Activated naive CD8-positive, alpha-beta T cell treated with anti-CD3 and anti-CD28 coated beads for 36 hours (primary cell): ENCODE measurements at places on chromosomes 13 and 19.
A peak's percentile ranks its signal among the peaks of the same experiment; 100 is the strongest.

- no peak for DNase-seq
These were observed 2.1 kb upstream of the TEX29 start for GRCh38 chr13:111318386-111318785.

GRCh38 chr19:50178859-50179537 is 15.9 kb upstream of the IZUMO2 start:
- no peak for DNase-seq

- DNase-seq: no peak
These were observed 75.2 kb downstream of the TNFSF11 start for GRCh38 chr13:42649141-42649540.

DNA sequence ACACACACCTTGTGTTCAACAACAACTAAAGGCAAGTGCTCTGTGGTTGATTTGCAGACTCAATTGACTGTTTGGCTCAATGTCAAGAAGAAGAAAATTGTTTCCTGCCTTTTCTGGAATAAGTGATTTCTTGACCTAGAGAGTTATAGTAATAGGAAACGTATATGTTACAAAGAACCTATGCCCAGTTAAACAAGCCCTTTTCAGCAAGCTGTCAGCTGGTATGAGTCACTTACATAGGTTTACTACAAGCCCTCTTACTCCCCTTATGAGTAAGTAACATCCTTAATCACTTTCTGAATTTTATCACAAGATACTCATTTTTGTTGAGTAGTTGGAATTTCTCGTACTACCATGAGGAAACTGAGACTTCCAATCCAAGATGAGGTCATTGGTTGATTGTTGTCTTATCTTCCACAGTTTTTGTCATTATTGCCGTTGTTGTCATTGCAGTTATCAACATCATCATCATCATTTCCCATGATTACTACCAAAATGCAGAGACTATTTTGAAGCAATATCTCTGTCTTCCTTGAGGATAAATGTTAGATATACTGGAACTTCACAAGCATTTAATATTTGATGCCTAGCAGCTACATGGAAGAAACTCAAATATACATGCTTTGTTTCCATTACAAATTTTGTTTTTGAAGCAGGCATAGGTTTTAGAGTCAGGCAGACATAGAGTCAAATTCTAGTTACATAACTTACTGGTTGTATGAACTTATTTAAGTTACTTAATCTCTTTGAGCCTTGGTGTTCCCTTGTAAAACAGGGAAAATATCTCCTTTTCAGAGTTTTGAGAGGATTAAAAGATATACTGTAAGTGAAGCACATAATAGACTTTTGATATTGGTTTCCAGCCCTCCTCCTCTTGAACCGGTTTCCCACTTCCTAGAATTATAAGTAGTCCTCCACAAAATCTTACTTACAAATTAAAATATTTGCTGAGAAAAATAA is 106.0 kb downstream of the RAP2A start:
- DNase-seq: no peak

DNA sequence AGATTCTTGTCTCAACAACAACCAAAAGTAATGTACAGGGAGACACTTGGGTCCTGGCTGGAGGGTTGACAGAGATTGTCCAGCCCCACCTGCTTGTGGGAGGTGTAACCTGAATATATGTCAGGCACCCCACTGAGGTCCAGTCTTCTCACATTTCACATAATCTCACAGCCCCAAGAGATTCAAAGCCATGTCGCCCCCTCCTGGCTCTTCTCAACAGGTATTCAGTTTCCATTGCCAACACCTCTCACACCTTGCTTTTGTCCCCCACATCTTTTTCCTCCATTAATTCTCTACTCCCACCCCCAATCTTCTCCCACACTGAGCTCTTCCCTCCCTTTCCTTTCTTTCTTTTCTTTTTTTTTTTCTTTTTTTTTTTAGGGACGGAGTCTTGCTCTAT is 11.2 kb downstream of the UNC13A start:
- DNase-seq: no peak

DNA sequence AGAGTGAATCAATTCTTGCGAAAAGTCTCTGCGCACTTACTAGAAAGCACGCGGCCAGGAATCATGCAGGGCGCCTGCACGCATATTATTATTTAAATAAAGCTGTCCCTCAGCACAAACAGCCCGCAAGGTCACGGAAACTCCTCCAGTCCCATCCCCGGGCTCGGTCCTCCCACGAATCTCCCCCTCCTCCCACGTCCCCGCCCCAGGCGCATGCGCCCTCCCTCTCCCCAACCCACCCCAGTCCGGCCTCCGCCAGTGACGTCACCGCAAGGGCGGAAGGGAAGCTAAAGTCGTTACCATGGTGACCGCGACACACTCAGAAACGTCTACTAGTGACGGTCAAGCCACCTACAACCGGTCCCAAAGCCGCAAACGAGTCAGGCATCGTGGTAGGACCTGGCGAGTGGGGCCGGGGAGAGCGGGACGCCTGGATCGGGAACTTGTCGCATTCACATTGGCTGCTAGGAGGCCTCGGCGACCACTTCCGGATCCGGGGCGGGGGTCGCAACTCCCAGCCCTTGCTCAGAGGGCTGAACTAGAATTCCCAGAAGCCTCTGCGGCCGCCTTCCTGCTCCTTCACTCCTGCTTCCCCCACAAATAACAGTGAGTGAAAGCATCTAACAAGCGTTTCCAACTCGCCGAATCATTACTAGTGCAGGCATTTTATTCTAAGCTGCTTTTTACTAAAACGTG is at the start of gene ZSCAN5A:
TSS of gene ZSCAN5A (minus strand) at position 459 of the 696 bp plus-strand sequence. CDS start 89,793 bp downstream, outside the sequence.
- peak; percentile 95 for DNase-seq

- no peak for DNase-seq
These were observed 112.5 kb downstream of the DACH1 start for GRCh38 chr13:71754407-71754974.

- DNase-seq: no peak
These were observed 237.6 kb downstream of the LACC1 start for GRCh38 chr13:44117351-44117750.

GRCh38 chr13:31556376-31556775 is 182.9 kb upstream of the RXFP2 start:
- no peak for DNase-seq

DNA sequence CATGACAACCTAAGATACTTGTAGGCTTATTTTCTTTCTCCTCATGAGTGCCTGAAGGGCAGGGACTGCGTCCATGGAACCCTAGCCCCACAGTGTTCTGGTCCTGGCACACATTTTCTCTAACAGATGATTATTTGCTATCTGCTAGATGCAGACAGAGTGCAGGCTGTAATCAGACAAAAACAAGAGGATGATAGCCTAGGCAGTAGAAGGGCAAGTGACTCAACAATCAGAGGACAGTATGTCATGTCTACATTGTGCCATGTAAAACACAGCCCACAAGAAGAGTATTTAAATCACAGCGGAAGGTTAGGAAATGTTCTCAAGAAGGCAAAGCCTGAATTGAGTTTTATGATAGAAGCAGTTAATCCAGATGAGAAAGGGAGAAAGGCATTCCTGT is 29.3 kb downstream of the MIPEP start:
- DNase-seq: no peak

DNA sequence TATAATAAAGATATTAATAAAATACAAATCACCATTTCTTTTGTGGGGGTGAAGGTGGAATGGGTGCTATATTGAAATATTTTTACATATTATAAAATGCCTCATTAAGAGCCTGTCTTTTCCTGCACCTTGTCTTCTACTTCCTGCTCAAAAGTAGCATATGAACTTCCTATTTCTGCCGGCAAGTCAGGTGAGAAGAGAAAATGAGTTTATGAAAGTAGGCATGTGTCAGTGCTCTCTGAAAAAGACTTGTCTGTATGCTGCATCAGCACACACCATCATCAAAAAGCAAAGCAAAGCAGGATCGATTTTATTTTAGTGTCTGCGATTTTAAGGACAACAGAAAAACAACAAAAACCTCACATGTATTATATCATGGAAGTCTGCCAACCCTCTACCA is 114.2 kb downstream of the RAP2A start:
- DNase-seq: no peak

DNA sequence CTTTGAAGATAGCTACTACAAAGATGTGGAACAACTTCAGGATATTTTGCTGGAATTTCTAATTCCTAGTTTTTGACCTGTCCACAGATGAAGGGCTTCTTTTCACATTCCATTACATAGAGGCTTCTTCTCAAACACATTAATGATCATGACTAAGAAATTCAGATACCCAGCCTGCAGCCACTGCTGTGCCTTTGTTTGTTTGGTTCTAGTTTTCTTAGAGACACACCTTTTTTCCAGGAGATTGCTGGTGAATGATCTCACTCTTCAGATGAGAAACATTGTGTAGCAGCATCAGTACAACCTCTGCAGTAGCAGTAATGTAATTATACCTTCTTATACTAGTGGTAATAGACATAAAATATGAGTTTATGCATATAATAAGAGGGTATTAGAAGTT is 5.0 kb downstream of the TDRD3 start:
- no peak for DNase-seq

GRCh38 chr13:51970349-51970748 is 40.9 kb downstream of the ATP7B start:
- DNase-seq: no peak
